ENCODE measurements at places on chromosomes 6 and 20. TPM values are rescaled to one million over a fixed set of nuclear protein-coding genes. Genes with fewer than 3 reads are reported as not detected.

DNA sequence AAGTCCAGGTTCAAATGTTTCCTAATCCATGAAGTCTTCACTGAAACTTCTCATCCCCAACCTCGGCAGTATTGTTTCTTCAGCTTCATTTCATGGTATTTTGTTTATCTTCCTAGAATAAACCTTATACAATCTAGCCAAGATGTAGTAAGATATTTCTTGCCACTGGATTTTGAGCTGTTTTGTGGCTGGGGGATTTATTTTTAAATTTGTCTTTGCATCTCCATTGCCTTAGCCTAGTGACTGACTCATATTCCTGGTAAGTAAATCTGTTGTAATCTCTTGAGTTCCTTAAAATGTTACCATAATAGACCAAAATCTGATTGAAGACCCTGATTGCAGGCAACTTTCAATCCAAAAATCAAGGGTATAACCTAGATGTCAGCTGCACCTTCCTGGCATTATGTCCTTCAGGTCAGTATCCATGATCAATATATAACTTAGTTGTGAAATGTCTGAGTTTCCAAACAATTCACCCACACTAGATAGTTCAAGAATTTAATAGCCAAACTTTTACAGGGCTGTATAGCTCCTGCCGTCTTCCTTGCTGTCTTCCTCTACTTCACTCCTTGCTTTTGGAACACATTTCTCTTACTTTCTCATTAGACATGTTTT, 4.7 kb upstream of the TRMT11 start:
- no peak for DNase-seq

GRCh38 chr20:14568225-14568624, 230.8 kb upstream of the FLRT3 start:
- no peak for DNase-seq

DNA sequence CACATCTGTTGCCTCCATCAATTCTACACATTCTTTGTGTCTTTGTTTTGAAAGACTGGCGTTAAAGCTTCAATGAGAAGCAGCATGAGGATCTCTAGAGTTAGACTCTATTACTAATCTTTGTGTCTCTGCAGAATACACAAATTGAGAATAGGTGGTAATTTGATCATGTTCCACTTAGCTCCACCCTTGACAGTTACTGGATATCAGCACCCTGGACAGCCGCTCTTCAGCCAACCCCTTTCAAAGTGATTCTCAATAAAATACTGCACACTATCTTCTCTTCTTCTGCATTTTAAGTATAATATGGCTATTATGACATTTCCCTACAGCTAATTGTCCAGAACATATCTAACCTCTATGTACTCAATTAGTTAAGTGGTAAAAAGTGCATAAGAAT, 54.3 kb upstream of the CNR1 start:
- no peak for DNase-seq

DNA sequence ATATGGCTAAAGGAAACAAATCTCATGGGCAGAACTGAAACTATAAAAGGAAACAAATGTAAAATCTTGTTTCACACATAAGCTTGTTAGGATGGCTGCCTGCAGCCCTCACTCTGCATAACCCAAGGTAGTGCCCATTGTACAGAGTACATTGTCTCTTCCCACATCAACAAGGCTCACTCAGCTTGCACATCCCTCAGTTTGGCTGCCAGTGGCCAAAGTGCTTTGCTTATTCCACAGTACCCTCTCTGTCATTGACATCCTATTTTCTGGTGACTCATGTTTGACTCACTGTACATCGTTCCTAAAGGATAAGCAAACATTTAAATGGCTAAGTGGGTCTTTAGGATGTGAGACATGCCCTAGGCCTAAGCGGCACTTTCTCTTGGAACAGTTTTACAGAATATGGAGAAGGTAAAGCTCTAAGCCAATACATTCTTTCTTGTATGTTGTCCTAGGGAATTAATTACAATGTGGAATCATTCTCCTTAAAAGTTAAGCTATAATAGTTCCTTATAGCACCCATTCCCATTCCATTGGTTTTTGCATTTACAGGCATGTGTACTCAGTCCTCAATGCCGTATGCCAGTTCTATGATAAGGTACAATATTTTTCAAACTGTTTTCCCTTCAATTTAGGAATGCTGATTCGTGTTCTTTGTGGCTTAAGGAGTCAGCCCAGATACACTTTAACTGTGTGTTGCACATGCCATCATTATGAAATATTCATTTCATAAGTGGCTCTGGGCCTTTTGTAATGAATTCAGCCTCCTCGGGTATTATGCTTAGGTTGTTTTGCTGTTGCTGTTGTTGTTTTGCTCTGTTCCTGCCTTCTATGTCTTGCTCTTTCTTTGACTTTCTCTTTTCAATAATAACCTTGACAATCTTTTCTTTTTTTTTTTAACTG, 5.5 kb downstream of the ANKEF1 start:
- no peak for DNase-seq

DNA sequence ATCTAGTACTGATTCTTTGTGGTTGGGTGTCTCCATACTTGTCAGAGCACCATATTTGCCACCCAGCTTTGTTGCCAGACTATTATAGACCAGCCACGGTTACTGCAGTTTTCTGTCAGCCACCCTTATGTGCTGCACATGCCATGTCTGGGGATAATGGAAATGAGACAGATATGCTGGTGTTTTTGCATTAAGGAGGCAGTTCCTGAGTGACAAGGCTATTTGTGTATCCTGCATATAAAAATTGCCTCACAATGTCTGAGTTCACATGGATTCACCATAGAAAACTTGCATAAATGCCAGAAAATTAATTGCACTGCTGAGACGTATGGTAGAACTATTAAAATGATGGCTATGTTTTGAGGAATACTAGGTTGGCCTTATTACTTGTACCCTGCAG, 51.8 kb downstream of the NKAIN2 start:
- no peak for DNase-seq

- DNase-seq: no peak
These were observed 32.5 kb downstream of the SLC22A2 start for GRCh38 chr6:160226118-160226591.

DNA sequence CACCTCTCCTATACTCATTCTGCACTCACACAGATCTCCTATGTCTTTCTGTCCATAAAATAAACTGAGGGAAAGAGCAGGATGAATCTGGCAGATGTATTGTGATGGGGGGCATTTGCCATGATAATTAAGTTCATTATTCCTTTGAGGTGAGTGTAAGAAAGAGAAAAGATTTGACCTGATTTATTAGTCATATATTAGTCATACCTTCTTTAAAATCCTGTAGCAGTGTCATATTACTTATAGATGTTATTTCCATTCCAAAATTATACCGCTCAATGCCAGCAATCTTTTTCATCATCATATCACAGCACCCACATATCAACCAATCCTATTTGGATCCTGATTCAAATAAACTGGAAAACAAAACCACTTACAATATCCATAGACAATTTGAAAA, 733.3 kb upstream of the SLC35B3 start:
- DNase-seq: no peak

GRCh38 chr6:7200598-7201443, 93.1 kb downstream of the RREB1 start:
- no peak for DNase-seq

DNA sequence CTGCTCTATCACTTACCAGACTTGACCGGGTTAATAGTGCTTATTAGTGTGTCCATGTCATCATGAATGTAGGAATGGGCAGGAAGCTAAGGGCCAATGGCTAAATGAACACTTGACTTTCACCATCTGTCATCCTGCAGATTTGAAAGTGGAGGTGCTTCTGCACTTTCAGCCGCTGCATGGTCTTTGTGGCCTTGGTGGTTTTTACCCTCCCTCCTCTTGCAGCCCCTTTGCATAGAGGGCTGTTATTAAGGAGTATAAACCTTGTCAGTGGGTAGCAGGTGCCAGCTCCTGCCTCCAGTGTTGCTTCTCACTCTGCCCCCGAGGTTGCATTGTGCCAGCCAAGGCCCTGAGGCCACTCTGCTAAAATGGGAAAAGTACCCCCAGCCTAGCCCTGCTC, 122.2 kb upstream of the TNFAIP3 start:
- no peak for DNase-seq

- no peak for DNase-seq
These were observed 67.1 kb downstream of the ELOVL5 start for GRCh38 chr6:53281518-53282215.

The PM20D2 gene
- polyA plus RNA-seq: 24.2 TPM

The PRICKLE4 gene
- 0.70 TPM for polyA plus RNA-seq

The LY6G6D gene
- not detected for polyA plus RNA-seq

The ECT2L gene
- polyA plus RNA-seq: not detected

The TOMM34 gene
- polyA plus RNA-seq: 10.4 TPM

The TBC1D32 gene
- polyA plus RNA-seq: 0.33 TPM

The SYCP2 gene
- polyA plus RNA-seq: 0.30 TPM

The BPIFB1 gene
- not detected for polyA plus RNA-seq

Data from psoas muscle (tissue), 8 donors.